ENCODE measurements at places on chromosomes 11 and 22.

DNA sequence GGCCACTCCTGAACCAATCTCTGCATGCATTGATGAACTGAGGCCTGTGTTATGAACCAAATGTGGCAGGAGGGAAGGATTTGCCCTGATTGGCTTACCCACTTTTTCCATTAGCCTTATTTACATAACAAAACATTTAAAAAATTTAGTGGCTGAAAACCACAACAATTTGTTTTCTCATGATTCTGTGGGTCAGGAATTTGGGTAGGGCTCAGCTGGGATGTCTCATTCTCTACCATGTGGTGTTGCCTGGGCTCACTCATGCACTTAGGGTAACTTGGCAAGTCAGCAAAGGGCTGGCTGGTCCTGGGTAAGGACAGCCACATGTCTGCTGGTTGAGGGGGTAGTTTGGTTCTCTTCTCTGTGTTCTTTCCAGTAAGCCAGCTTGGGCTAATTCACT, 35.1 kb upstream of the CYP2R1 start:
- no peaks in the 10 kb centered on the region for H3K36me3 ChIP-seq
- no peak for DNase-seq
- H3K4me3 ChIP-seq: no peak overlapping the region
- H3K27ac ChIP-seq: no peak overlapping the region

GRCh38 chr11:9351321-9351881, 33.1 kb upstream of the IPO7 start:
- no peak overlapping the region for H3K4me3 ChIP-seq
- no peaks in the 10 kb centered on the region for H3K4me1 ChIP-seq
- no peak for DNase-seq
- H3K36me3 ChIP-seq: no peaks in the 10 kb centered on the region

DNA sequence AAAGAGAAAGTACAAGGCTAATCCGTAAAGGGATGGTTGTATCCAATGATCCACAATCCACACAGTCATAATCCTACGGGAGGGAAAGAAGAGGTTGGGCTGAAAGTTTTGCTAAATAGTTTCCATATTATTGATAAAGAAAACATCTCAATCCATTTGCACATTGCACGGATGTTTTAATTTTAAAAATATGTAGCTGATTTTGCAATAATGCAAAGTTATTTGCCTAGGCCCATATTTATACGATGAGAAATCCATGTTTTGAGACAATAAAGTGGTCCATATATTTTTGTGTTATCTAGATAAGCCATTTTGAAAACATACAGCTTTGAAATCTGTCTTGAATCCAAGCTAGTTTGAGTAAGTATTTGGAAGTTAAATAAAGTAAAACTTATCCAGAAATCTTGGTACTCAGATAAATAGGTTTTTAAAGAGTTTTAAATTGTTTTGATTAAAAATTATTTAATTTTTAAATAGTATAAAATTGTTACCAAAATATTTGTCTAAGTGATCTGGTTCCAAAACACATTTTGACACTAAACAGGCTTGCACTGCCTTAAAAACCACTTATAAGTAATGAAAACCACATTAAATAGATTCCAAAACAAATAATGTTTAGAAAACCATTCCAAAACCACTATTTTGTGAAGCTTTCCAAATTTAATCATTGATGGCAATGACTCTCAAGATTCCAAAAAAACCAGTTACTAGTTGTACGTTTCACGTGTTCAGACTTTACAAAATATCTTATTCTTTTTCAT, 38.2 kb upstream of the PAMR1 start:
- no peak for DNase-seq
- no peaks in the 10 kb centered on the region for H3K27me3 ChIP-seq
- no peak overlapping the region for H3K4me3 ChIP-seq
- no peaks in the 10 kb centered on the region for H3K36me3 ChIP-seq
- H3K4me1 ChIP-seq: no peaks in the 10 kb centered on the region

GRCh38 chr11:11923828-11924227, 82.1 kb downstream of the USP47 start:
- no peaks in the 10 kb centered on the region for H3K36me3 ChIP-seq
- no peak overlapping the region for H3K27ac ChIP-seq
- DNase-seq: no peak
- H3K27me3 ChIP-seq: no peaks in the 10 kb centered on the region
- H3K4me1 ChIP-seq: no peaks in the 10 kb centered on the region

DNA sequence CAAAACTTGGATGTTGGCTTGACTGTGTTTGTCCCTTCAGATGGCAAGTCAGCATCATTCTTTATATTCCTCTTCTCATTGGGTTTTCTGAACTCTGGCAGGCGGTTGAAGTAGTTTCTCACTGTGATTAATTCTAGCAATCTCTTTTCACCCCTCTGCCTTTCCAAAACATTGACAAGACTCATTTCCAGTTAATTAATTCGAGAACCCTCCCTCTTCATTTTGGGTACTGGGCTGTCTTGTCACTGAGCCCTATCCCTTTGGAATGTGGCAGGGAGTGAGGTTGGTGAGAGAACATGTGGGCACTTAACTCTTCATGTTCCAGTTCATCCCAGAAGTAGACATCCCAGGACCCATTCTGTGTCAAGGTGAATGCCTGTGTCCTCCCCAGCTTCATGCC, 133.0 kb downstream of the WNT7B start:
- H3K4me3 ChIP-seq: no peak overlapping the region
- peaks cover 14% of the 10 kb centered on the region for H3K36me3 ChIP-seq
- no peaks in the 10 kb centered on the region for H3K27me3 ChIP-seq
- DNase-seq: no peak
- no peak overlapping the region for H3K27ac ChIP-seq

- no peak overlapping the region for H3K27ac ChIP-seq
- H3K36me3 ChIP-seq: peaks cover 36% of the 10 kb centered on the region
- H3K27me3 ChIP-seq: no peaks in the 10 kb centered on the region
- no peaks in the 10 kb centered on the region for H3K4me1 ChIP-seq
Observed at GRCh38 chr11:72712168-72712751, 38.0 kb upstream of the PDE2A start.

- no peaks in the 10 kb centered on the region for H3K4me1 ChIP-seq
- H3K4me3 ChIP-seq: no peak overlapping the region
- no peak for DNase-seq
Observed at GRCh38 chr11:29306527-29306926, 710.3 kb downstream of the KCNA4 start.

DNA sequence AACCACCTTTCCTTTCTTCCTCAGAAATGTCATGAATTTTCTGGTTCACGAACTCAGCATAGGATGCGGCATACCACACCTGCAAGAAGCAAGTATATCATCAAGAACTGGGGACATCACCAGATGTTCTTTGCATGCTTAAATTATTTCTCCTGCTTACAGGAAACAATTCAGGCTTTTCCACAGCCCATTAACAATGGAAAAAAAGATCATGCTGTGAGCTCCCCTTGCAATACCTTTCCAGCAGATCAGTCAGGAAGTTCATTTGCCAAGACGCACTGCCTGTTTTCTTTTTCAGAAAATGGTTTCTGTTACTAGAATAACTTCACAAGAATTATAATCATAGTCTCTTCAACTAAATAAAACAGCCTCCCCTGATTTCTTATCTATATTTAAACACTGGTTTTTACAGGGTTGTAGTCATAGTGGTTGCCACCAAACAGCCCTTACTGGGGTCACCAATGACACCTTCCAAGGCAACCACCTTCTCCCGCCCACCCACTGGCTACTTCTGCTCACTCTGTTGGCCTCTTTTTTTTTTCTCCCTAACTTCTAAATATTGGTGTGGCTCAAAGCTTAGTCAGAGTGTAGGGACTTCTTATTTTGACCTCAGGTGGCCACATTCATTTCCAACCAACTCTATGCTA, 42.3 kb upstream of the NFRKB start:
- no peaks in the 10 kb centered on the region for H3K4me1 ChIP-seq
- H3K4me3 ChIP-seq: no peak overlapping the region
- no peaks in the 10 kb centered on the region for H3K27me3 ChIP-seq
- no peaks in the 10 kb centered on the region for H3K36me3 ChIP-seq

DNA sequence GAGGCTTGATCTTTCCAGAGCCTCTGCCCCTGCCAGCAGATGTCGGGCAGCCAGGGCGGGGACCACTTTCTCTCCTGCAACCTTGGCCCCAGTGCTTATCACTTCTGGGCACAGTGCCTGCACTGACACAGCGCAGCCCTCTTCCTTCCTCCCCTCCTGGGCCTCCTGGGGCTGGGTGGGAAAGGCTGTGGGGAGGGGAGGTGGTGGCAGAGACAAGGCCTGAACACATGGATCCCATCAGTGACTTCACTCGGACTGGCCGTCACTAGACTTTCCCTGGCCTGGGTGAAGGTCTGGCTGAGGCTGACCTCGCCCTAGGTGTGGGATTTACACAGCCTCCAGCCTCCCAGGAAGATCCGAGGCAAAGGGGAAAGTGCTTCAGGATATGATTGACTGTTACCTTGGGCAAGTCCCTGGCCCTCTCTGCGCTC, 68.1 kb downstream of the LRRC32 start:
- no peak for DNase-seq
- H3K27me3 ChIP-seq: no peaks in the 10 kb centered on the region
- H3K36me3 ChIP-seq: no peaks in the 10 kb centered on the region
- no peak overlapping the region for H3K4me3 ChIP-seq
- H3K27ac ChIP-seq: no peak overlapping the region

- DNase-seq: no peak
- no peak overlapping the region for H3K4me3 ChIP-seq
- no peaks in the 10 kb centered on the region for H3K36me3 ChIP-seq
- H3K4me1 ChIP-seq: no peaks in the 10 kb centered on the region
- H3K27me3 ChIP-seq: no peaks in the 10 kb centered on the region
- no peak overlapping the region for H3K27ac ChIP-seq
Observed at GRCh38 chr11:107770551-107770951, 58.7 kb upstream of the SLN start.

GRCh38 chr11:102414559-102414958, 38.0 kb downstream of the TMEM123 start:
- H3K4me1 ChIP-seq: no peaks in the 10 kb centered on the region
- no peak overlapping the region for H3K27ac ChIP-seq
- no peak overlapping the region for H3K4me3 ChIP-seq
- H3K27me3 ChIP-seq: no peaks in the 10 kb centered on the region
- no peak for DNase-seq

DNA sequence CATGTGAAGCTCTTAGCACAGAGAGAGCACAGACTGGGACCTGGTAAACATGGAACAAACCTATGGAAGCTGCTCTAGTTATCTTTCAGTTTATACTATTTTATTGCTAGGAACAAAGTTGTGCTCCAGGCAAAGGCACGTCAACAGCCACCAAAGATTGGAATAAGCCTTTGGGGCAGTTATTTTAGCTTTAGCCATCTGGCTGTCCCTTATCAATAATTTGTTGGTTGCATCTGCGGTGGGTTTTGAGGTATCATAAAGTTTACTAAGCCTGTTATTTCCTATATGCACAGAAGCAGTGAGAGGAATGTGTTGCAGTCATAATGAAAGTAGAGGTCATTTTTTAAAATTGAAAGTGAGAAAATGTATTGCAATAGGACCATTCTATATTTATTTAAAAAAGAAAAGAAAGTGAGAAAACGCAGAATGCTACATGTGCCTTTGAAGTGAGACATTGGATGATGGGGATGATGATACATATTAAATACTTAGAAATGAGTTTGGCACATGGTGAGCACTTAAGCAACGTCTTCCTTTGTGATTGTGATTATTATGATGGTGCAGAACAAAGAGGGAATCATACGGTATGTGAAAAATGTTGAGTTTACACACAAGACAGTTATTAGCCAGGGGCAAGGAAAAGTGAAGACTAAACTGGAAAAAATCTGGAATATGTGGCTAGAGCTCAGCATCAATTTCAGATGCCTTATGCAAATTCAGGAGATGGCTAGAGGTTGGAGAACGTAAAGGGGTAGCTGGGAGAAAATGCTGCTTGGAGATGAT, 58.3 kb downstream of the PRR5L start:
- no peaks in the 10 kb centered on the region for H3K27me3 ChIP-seq
- no peak for DNase-seq
- H3K4me1 ChIP-seq: no peaks in the 10 kb centered on the region
- no peaks in the 10 kb centered on the region for H3K36me3 ChIP-seq
- no peak overlapping the region for H3K4me3 ChIP-seq

GRCh38 chr11:95372097-95372656, 141.2 kb upstream of the SESN3 start:
- no peaks in the 10 kb centered on the region for H3K4me1 ChIP-seq
- H3K36me3 ChIP-seq: no peaks in the 10 kb centered on the region

DNA sequence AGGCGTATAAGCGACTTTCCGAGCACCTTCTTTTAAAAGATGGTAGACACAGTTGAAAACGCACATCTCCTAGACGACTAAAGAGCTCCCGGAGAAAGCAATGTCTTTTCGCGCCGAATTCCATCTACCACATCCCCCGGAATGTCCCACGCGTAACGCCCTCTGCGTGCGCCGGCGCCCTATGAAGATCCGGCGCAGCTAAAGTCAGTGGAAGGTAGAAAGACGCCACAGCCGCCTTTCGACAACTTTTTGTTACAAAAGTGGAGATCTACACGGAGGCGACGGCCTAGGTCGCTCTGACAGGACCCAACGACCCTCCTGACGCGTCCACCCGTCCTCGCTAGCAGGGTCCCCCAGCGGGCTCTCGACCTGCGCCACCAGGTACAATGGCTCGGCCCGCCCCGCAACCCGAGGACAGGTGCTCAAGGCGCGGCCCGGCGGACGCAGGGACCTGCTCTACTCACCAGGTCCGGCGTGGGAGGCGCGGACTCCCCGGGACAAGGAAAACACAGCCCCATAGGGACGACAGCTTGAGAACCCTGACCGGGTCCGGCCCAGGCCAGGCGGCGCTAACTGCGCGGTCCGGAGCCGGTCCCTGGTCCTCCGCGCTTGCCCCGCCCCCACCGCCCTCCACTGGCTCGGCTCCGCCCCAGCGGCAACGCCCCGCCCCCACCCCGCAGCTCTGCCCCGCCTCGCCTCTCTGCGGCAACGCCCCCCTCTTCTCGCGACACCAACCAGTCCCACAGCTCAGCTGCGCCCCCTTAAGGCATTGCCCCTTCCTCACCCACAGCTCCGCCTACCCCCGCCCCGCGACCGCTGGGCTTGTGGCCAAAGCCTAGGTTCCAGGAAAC, at the start of gene SVIP:
TSS of gene SVIP (minus strand) at position 571 of the 851 bp plus-strand sequence. CDS start at position 518, 53 bp downstream.
- peak within 1 kb of the TSS; percentile 87 for H3K4me3 ChIP-seq
- no peaks in the 10 kb centered on the region for H3K36me3 ChIP-seq
- H3K4me1 ChIP-seq: no peaks in the 10 kb centered on the region
- peak; percentile 100 for DNase-seq

GRCh38 chr22:27859336-27859735, 57.8 kb upstream of the MN1 start:
- no peaks in the 10 kb centered on the region for H3K27me3 ChIP-seq
- H3K36me3 ChIP-seq: no peaks in the 10 kb centered on the region
- no peak for DNase-seq
- no peak overlapping the region for H3K4me3 ChIP-seq
- no peak overlapping the region for H3K27ac ChIP-seq

DNA sequence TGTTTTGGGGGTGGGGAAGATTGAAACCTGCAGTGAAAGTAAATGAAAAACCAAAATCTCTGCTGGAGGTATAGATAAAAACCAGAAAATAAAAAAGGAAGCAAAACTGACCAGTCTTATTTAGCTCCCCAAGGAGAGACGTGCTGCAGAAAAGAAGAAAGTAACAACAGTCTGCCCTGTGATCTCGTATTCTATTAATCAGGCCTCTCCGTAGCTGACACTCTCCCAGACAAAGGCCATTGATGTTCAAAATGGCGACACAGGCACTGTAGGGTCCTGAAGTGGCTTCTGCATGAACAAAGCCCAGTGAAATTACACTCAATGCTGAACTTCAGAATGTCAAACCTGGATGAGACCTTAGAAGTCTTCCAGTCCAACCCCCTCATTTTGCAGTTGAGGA, 106.6 kb downstream of the NXPE2 start:
- no peak overlapping the region for H3K27ac ChIP-seq
- DNase-seq: no peak
- H3K36me3 ChIP-seq: no peaks in the 10 kb centered on the region
- no peaks in the 10 kb centered on the region for H3K27me3 ChIP-seq
- H3K4me1 ChIP-seq: no peaks in the 10 kb centered on the region

- no peaks in the 10 kb centered on the region for H3K4me1 ChIP-seq
- no peak for DNase-seq
- no peak overlapping the region for H3K27ac ChIP-seq
- H3K36me3 ChIP-seq: no peaks in the 10 kb centered on the region
Observed at GRCh38 chr11:115674937-115675544, 170.8 kb upstream of the CADM1 start.

All from pancreas (tissue), 10 donors.